ENCODE measurements at places on chromosomes 3 and 15. TPM values are rescaled to one million over a fixed set of nuclear protein-coding genes. Genes with fewer than 3 reads are reported as not detected.

Gene MUC13
- total RNA-seq: not detected

Gene LYZL4
- not detected for total RNA-seq

Gene INSYN1
- total RNA-seq: 0.23 TPM

Gene ITIH3
- not detected for total RNA-seq

Gene CFAP161
- total RNA-seq: not detected

Gene CCK
- not detected for total RNA-seq

Gene CHRNA3
- not detected for total RNA-seq

Gene STARD9
- total RNA-seq: 2.7 TPM

Gene IL5RA
- not detected for total RNA-seq

Gene TRNT1
- total RNA-seq: 27.6 TPM

Gene CADM2
- total RNA-seq: not detected

Gene ADGRG7
- 0.30 TPM for total RNA-seq

Gene CPEB1
- total RNA-seq: 20.8 TPM

Gene ACVR2B
- total RNA-seq: 2.4 TPM

Gene CHRM5
- total RNA-seq: not detected

Gene PPM1L
- total RNA-seq: 0.89 TPM

Gene FANCD2OS
- not detected for total RNA-seq

Gene ERC2
- total RNA-seq: 0.42 TPM

Gene GOLGA6B
- not detected for total RNA-seq

Gene ADCY5
- 1.3 TPM for total RNA-seq

Gene SCN11A
- total RNA-seq: not detected

Gene GOLGA6L4
- 0.78 TPM for total RNA-seq

Gene KNL1
- 14.2 TPM for total RNA-seq

Gene ZNF385D
- total RNA-seq: not detected

Gene PDE12
- total RNA-seq: 29.8 TPM

Gene C3orf62
- total RNA-seq: 1.5 TPM

Gene NSMCE3
- 10.3 TPM for total RNA-seq

Gene P2RY1
- total RNA-seq: 0.59 TPM

Gene UROC1
- total RNA-seq: not detected

Gene NR1I2
- total RNA-seq: not detected
